ENCODE measurements at places on chromosomes 7 and 10.

DNA sequence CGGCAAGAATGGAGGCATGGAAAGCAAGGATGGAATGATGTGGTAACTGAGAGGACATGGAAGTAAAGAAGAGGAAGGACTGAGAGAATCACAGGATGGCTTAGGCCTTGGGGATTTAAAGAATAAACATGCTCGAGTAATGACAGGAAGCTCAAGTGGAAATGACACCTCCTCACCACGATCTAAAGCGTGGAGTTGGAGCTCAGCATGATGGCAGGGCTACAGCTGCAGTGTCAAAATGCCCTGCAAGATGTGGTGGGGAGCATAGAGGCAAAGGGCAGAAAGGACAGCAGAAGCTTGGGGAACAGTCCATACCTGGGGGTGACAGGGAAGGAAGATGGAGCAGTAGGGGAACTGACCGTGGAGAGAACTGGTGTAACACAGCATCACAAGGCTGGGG is 229.5 kb upstream of the PLXNA4 start:
- DNase-seq = no peak

DNA sequence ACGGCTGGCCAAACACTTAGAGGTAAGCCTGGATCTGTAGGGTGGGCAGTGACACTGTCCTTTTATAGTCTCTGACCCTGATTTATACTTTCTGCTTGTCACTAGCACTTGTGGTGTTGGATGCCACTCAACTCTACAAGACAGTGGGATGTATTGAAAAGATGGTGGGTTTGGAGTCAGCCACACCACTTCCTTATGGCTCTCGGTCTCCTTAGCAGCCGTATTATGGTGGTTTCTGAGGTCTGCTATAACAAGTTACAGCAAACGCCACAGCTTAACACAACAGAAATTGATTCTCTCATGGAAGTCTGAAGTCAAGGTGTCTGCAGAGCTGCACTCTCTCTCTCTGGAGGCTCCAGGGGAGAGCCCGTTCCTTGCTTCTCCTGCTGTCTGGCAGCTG is 14.7 kb downstream of the ITIH2 start:
- DNase-seq = no peak

DNA sequence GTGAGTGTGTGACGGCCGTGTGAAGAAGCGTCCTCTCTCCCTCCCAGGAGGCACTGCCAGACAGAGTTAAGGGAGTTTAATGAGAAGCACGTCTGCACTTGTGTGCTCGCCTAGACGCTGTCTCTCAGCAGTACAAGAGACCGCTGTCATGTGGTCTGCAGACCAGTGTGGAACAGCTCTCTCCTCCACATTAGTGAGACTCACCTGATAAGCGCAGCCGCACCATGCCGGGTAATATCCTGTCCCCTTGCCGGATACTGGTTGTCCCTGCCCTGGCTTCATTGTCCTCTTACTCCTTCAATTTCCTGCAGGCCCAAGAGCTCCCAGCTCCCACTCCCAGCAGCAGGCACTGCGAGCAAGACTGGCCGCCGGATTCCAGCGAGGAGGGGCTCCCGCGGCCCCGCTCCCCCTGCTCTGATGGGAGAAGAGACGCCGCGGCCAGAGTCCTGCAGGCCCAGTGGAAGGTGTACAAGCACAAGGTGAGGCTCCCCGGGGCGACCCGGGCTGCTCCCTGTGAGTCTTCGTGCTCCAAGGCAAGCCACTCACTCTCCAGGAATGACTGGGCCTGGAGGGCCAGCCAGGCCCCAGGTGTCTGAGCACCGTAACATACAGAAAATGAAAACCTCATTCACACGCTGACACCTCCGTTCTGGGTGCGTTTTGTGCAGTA is 33.5 kb upstream of the TTYH3 start:
- no peak for DNase-seq

GRCh38 chr7:155683098-155683497 is 38.6 kb downstream of the RBM33 start:
- DNase-seq = no peak

DNA sequence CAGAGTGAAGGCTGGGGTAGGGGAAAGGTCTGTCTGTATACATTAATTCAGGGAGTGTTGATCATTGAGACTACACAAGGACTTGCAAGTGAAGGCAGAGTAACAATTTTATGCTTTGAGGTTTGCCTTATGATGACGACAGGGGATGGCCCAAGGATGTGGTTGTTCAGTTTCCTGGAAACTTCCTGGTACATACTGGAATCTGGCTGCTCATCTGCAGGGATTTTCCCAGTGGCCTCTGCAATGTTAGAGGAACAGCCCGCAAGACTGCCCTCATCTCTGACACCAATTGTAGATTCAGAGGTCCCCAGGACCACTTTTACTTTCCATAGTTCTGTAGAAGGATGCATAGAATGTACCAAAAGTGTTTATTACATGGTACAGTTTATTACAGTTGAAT is 189.6 kb downstream of the TMEM178B start:
- DNase-seq = no peak

GRCh38 chr7:148156233-148156632 is 434.3 kb upstream of the C7orf33 start:
- DNase-seq = no peak

DNA sequence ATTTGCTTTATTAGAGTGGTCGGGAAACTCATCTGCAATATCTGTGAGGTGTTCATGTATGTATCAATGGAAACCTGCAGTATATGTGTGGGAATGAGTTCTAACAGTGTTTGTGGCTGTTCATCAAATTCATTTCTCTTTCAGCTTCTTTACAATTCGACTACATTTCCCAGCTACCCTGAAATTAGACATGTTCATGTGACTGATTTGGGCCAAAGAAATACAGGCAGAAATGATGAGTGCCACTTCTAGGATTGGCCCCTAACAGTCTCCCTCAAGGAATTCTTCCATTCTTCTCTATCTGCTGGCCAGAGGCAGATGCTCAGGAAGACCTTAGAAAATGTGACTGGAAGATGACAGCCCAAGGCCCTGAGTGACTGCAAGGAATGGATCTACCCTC is 114.8 kb upstream of the WAC start:
- DNase-seq = no peak

- peak; percentile 68 for DNase-seq
These were observed 73.3 kb downstream of the PRPF18 start for GRCh38 chr10:13659887-13660550.

GRCh38 chr10:32144817-32145688 is 88.8 kb upstream of the KIF5B start:
- DNase-seq = no peak

GRCh38 chr7:1106793-1107421 is 19.0 kb downstream of the GPER1 start:
- peak; percentile 28 for DNase-seq

DNA sequence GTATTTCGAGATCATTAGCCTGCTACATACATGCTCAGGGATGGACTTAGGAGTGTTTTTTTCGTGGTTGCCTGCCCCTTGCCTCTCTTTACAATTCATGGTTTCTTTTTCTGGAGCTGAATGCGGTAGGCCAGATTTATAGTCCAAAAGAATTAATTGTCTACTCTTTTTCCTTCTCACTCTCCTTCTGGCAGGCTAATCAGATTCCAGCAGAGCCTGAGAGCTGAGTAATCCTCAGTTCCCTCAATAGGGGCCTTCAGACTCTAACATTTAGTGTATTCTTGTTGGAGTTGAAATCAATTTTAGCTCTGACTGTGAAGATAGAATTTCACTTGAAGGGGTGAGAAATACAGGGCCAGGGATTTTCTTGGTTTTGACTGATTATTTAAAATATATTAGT is 16.4 kb downstream of the SORCS3 start:
- DNase-seq = no peak

DNA sequence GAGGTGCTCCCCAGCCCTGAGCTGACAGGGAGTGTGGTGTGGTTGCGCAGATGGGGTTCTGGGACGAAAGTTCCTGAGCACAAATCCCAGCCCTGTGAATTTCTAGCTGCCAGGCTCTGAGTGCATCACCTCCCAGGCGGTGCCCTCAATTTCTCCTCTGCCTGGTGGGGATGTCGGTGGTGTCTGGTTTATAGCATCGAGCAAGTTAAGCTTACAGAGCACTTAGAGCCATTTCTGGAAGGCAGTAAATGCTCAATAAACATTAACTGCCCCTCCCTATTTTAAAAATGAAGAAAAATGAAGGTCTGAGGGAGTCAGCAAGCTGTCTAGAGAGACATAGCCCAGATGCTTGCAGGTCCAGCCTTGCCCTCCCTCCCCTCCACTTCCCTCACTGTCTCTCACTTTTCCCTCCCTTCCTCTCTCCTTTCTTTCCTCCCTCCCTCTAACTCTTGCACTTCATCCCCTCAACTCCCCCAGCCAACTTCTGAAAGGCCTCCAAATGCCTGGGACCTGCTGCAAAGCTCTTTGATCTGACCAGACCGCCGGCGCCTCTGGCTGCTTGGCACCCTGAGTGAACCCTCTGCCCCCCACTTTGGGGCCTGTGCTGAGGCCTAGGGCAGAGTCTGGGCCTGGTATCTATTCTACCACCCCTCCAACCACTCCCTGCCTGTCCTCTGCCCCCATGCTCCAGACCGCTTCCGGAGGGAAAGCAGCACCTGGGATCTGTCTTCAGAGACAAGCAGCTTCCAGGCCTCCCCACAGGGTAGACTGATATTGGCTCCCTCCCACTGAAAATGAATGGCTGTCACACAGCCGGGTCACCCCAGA is 438.3 kb downstream of the RPS24 start:
- DNase-seq = no peak

DNA sequence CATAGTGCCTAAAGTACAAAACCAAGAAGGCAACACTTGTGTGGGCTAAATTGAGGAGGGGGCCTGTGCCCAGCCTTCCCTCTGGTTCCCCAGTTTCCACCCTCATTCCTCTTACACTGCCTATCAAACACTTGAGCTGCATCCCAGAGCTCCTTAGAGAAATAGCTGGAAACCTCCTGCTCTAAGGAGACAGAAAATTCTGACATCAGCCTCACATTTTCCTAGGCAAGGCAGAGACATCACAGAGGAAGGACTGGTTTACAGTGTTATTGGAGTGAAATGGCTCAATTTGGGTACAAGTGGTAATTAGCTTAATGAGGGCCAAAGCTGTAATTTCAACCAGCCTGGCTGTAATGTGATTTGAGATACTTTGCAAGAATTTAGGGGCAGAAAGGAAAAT is 192.3 kb upstream of the AOAH start:
- no peak for DNase-seq

DNA sequence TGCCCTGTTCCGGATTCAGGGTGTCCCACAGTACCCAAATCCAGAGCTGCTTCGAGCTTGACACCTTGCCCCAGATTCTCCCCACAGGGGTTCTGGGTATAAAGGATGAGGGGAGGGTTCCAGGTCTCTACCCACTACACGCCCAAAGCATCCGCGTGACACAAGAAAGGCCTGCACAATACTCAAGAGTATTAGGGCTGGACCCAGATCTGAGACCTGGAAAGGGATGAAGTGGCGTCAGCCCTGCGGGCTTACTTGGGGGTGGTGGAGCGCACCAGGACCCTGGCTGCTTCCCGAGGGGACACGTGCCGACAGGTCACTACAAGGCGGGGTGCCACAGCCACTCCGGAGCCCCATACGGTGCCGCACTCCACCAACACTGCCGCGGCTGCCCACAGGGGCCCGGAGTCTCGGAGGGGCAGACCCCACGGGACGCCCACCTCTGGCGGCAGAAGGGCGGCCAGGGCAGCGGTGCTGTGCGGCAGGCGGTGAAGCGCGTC is 1.3 kb downstream of the TYSND1 start:
- DNase-seq = no peak

GRCh38 chr10:118753331-118754228 is 1.2 kb downstream of the CACUL1 start:
- DNase-seq = no peak

All from cerebellar nuclear complex (tissue), 1 donor.